ENCODE measurements at places on chromosomes 2 and 18. TPM values are rescaled to one million over a fixed set of nuclear protein-coding genes. Genes with fewer than 3 reads are reported as not detected.

The GRHL1 gene
- total RNA-seq, result 1.2 TPM

The NFATC1 gene
- total RNA-seq, result 4.4 TPM

The DHRS9 gene
- total RNA-seq, result not detected

The GPC1 gene
- total RNA-seq, result 116 TPM

The HTR2B gene
- not detected for total RNA-seq

The PGAP1 gene
- total RNA-seq, result 9.0 TPM

The ALPP gene
- not detected for total RNA-seq

The IL37 gene
- total RNA-seq, result 0.44 TPM

The PID1 gene
- 7.7 TPM for total RNA-seq

The GAL3ST2 gene
- not detected for total RNA-seq

The ARPC2 gene
- total RNA-seq, result 794 TPM

The IL36G gene
- 0.32 TPM for total RNA-seq

The RMDN2 gene
- total RNA-seq, result 3.5 TPM
